ENCODE measurements at places on chromosomes 2 and 18.
A peak's percentile ranks its signal among the peaks of the same experiment; 100 is the strongest.

- peak; percentile 60 for DNase-seq
Measured at GRCh38 chr2:173760553-173760952, 204.6 kb downstream of the SP3 start.

DNA sequence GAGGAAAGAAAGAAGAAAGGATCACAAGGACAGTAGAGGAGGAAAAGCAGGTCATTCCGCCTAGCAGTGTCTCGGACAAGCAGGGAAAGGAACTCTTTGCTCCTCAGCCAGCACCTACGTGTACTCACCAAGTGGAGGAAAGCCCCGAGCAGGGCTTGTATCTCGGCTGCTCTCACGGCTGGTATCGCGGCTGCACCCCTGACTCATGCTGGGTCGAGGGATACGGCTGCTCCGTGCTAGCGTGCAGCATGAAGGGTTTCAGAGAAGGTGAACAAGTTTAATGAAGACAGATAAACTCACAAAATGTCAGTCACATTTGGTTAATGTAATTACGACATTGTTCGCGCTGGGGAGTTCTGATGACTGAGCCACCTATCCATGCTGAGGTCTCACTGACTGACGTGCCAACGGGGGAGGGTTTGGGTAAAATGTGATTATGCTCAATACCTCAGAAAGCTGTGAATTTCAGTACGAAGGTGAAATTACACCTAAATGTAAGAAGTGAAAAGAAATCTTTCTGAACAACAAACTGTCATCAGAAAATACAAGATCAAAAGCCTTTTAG lies 112.1 kb upstream of the RNU4ATAC start:
- DNase-seq: no peak

- no peak for DNase-seq
Measured at GRCh38 chr18:13335903-13336302, 117.3 kb downstream of the LDLRAD4 start.

GRCh38 chr18:3441290-3441689 lies 8.7 kb upstream of the TGIF1 start:
- DNase-seq: no peak

DNA sequence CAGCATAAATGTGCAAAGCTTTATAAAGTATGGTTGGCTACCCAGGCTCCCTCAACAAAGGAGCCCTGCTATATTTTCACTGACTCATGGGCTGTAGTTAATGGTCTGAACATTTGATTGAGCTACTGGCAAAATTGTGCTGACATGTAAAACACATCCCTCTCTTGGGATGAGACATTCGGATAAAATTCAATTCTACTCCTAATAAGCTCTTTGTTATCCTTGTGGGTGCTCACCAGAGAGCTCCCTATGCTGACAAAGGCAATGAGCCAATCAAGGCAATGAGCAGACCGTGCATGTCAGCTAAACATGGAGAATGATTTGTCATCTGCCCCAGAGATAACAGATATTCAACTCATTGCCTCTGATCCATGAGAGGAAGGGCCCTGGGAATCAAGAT lies 27.7 kb downstream of the SERPINB8 start:
- peak; percentile 47 for DNase-seq

DNA sequence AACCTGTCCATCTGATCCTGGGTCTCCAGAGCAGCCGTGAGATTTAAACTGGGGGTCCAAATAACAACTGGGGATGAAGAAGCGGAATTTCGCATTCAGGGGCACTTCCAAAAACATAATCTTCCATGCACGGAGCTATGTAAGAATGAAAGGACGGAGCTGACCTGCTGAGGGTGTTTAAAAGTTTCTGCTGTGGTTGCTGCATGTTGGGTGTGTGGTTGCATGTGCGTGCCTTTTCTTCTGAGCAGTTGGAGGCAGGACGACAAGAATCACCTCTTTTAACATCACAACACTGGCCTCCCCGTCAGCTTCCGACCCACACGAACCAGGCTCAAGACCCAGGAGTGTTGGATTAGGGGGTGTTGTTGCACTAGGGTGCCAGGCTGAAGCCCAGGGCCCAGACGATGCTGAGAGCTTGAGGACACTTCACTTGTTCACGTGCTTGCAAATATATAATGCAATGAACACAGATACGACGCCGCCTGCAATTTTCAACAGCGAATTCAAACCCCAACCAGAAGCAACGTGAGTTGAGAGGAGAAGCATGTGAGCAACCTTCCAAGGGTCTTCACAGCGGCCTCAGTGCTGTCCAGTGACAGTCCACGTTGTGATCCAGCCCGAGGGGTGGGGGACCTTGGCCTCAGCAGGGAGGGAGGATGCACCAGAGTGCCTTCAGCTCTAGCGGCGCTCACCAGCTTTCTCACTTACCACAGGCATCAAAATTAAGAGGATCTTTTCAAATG lies 76.0 kb upstream of the SALL3 start:
- no peak for DNase-seq

DNA sequence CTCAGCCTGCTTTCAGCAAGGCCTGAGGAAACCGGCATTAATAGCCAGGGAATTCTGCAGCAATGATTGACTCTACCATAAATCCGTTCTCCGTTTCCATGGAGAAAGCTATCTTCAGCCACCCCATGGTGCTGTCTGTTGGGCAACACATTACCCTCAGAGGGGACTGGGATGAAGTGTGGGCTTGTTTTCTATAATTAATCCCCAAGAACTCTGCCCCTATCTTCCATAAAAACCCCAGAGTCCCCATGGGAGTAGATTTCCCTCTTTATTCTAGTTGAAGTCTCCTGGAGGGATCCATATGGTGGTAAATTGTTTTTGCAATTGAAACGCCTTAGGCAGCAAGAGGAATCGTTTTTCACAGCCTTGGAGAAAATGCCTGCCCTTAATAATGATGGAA lies 9.2 kb downstream of the G6PC2 start:
- DNase-seq: no peak

DNA sequence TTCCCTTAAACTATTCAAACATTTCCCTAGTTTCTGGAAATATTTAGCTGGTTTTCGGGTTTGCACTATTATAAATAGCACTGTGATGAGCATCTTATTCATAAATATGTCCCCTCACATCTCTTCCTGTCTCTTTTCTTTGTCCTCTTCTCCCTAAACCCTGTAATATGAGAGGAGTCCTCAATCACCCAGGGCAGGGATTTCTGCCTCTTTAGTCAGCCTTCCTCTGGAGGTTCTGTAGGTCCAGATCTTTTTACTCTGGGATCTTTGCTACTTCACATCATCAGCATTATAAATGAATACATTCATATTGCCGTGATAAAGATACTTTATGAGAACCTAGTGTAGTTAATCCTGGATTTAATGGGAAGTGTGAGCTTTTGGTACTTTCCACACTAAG lies 87.9 kb upstream of the TTN start:
- no peak for DNase-seq

- DNase-seq: peak; percentile 77
Measured at GRCh38 chr18:35407871-35408481, 30.8 kb upstream of the ZNF396 start.

- no peak for DNase-seq
Measured at GRCh38 chr2:128043041-128043440, 15.2 kb upstream of the SAP130 start.

DNA sequence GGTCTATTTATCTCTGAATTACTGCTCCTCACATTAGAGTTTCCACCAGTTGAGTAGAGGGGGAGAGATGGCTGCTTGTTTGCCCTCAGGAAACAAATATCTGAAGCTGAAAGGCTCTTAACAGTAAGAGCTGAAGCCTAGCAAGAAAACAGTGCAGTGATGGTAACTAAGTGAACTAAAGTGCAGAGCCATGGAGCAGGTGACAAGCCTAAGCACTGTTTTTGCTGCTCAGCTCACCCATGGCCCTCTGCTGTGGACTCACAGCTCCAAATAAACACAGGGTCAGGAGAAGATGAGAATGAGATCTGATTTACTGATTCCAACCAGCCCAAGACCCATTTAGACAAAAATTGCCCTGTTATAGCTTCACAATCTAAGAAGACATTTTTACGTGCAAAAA lies 118.4 kb downstream of the ETAA1 start:
- DNase-seq: no peak
